ENCODE measurements at places on chromosomes 2 and 18.

DNA sequence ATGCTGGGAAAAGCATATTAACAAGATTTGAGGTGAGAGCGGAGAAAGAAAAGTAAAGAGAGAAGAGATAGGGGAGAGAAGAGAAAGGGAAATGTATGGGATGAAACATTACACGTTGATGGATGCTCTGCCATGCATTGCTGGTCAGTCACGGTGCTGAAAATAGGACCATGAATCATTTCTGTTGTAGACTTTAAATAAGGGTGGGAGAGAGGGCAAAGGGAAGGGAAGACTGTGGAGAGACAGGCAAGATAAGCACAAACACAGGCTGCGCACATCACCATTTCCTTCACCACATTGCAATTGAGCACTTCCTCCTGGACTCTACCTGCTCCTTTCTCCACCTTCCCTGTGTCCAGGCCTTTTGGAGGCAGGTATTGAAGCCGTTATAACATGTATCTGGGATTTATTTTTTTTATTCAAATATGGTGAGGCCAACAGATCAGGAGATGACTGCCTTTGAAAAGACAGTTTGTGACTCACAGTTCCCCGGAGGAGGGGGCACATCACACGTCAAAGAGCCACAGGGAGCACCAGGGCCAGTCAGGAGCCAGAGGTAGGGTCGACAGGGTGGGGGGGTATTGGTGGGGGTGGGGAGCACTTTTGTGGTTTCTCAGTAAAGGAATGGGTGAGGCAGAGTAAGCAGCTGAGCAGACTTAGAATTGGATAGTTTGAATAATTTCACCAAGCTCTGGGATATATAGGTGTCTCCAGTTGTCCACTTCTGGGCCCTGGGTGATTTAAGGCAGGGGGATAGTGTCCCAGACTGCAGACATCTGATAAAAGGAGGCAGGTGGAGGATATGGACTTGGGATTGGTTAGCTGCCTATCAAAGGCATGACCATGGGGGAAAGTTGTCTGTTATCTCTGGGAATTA lies 372.8 kb upstream of the ST6GAL2 start:
- DNase-seq, result no peak

GRCh38 chr2:150136893-150137292 lies 350.6 kb downstream of the RND3 start:
- no peak for DNase-seq

DNA sequence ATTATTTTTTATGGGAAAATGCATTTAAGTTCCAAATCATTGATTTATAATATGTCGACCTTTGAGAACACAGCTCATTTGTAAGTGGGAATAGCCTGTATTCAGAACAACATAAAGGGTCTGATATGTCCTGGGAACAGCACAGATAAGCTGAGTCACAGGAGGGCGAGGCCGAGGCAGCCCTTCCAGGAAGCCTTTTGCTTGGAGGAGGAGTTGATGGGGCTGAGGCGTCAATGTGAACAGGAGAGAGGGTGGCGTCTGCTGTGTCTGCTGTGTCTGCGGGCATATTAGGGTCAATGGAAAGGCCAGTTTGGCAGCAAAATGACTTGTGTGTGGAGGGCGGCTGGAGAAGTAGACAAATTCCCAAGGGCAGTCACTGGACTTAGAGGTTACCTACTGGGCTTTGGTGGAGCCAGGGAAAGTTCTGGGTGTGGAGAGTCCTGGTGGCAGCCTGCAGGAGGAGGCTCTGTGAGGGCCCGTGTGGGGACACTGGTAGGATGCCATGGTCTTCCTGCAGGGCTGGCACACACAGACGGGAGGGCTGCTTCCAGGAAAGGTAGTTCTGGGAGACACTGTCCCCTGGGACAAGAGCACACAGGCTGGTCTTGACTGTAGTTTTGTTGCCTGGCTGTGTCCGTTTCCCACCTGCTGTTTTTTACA lies 128.1 kb downstream of the GLI2 start:
- no peak for DNase-seq

- no peak for DNase-seq
Observed at GRCh38 chr2:151971301-151972051, 127.4 kb downstream of the CACNB4 start.

DNA sequence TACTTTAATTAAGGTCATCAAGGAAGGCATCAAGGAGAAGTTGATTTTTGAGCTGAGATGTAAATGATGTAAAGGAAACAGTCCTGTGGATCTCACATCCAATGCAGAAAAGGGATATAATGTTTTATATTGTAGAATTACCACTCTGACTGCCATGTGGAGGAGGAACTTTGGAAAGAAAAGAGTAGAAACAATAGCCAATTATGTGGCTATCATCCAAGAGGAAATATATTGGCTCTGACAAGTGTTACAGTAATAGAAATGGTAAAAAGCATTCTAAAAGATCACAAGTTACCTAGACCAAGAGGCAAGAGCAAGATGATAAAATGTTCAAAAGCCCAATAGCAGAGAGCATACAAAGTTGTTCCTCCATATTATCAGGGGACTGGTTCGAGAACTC lies 26.8 kb downstream of the BARD1 start:
- DNase-seq, result no peak

GRCh38 chr2:239720361-239721360 lies 304.5 kb downstream of the NDUFA10 start:
- DNase-seq, result no peak

DNA sequence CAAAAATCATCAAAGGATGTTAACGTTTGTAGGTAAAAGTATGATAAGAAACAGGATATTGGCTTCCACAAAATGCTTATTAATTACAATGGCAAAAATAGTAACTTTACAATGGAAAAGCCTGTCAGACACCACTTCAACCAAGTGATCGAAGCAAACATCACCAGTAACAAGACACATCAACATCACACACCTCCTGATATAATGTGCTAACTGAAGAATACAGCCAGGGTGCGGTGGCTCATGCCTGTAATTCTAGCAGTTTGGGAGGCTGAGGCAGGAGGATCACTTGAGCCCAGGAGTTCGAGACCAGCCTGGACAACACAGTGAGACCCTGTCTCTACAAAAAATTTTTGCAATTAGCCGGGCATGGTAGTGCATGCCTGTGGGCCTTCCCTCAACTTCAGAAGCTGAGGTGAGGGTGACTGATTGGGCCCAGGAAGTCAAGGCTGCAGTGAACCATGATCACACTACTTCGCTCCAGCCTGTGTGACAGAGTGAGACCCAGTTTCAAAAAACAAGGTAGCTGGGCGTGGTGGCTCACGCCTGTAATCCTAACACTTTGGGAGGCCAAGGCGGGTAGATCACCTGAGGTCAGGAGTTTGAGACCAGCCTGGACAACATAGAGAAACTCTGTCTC lies 15.0 kb downstream of the MGAT4A start:
- DNase-seq, result no peak

- DNase-seq, result no peak
Observed at GRCh38 chr2:184760931-184761330, 162.6 kb downstream of the ZNF804A start.

- no peak for DNase-seq
Observed at GRCh38 chr2:68646303-68646702, 2.9 kb downstream of the PROKR1 start.

DNA sequence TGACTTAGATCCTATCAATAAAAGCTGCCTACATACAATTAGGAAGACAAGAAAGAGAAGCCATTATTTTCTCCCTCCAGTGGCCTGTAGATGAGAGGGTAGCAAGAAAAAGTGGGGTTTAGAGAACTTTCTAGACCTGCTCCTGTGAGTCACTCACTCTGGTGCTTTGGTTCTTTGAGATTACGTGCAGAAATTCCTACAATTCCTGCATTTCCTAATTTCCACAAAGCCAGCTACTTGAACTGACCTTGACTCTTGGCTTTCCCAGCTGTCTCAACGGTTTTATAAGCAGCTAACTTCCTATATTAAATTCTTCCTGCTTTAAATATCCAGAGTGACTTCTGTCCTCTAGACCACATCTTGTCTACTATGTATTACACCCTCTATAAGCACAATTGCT lies 899.5 kb upstream of the KLHL29 start:
- no peak for DNase-seq

DNA sequence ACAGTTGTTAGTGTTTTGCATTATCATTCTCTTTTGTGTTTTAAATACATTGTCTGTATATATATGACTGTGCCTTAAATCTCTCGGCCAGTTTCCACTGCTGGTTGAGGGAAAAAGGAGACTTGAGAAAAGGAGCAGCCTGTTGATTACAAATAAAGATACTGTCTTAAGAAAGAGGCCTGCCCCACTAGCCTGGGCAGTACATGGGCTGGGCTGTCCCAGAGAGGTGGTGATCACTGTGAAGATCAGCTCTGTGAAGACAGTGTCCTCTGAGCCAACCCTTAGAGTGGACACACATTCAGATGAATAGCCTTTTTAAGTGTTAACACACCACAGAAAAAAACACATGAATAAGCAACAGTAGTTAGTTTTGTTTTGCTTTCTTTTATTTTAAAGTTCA lies 10.0 kb upstream of the OTX1 start:
- DNase-seq, result no peak

DNA sequence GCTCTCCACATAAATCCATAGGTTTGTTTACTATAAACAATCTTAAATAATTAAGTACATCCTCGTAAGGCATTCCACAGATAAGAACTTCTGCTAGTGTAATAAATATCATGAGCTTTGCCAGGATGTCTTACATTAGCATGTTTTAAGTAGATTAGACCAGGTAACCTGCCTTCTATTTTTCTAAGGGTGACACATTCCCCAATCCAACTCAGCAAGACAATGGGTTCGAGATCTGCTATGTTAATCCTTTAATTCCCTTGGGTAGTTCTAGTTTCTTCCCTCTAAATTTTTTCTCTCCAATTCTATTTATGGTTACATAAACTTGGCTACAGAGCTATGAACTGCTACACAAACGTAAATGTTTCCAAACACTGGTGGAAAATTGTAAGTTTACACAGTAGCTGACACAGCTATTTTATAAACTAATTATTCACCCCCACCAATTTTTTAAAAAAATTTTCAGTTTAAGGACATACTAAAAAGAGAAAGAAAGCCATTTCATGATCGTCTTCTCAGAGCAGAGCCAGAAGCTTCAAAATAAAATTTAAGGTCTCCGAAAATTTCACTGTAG lies 386.5 kb upstream of the SLC39A10 start:
- DNase-seq, result no peak

DNA sequence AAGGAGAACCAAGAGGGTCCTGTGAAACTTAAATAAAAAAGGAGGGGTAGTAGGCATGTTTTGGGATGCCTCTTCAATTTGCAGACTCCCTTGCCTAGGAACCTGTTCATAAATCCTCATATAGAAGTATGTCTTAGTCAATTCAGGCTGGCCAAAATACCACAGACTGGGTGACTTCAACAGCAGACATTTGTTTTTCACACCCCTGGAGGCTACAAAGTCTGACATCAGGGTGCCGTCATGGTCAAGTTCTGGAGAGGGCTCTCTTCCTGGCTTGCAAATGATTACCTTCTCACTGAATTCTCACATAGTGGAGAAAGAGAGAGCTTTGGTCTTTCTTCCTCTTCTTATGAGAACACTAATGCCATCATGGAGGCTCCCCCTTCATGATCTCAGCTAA lies 4.1 kb upstream of the TCF4 start:
- no peak for DNase-seq

GRCh38 chr18:48374423-48375149 lies 34.6 kb downstream of the ZBTB7C start:
- no peak for DNase-seq

- no peak for DNase-seq
Observed at GRCh38 chr2:215929602-215930335, 83.6 kb downstream of the MREG start.

DNA sequence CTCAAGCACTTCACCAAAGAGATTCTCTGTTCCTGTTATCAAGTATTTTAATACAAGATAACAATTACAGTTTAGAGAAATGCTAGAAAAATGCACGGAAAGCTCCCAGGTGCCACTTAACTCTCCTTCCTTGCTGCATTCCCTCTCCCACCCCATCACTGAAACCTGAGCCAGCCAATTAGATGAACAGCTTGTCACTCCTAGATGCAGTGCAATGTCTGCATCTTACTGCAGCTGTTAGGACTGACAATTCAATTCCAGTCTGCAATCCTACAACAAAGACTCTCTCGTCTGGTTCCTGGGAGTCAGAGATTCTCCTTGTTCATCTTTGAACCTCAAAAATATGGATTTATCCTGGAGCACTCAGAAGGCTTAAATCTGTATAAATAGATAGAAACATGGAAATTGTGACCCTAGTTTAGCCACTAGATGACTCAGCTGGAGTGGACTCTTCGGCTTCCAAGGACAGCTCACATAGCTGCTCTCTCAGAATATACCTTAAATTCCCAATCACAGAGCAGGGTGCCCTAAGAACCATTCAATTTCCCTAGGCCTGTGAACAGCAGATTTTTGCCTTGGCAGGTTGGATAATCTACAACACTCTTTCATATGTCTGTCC lies 311.1 kb downstream of the NRXN1 start:
- DNase-seq, result no peak

- DNase-seq, result no peak
Observed at GRCh38 chr2:28251337-28251736, 141.3 kb upstream of the FOSL2 start.

GRCh38 chr2:176461098-176461808 lies 192.0 kb downstream of the MTX2 start:
- no peak for DNase-seq

DNA sequence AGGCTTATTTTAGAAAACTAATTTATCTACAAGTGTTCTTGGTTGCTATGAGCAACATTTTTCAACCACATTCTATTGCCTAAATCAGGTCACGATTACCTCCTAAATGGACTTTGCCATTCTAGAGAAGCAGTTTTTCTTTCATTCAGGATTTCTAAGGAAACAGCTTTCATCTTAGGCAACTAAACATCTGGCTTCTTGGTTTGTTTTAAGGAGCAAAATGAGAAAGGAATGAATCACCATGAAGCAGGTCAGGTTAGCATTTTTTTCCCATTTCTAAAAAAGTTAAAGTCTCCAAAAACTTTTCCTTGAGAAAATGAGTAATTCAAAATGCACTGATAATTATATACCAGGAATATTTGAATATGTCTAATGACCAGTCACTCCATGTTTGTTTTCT lies 114.8 kb downstream of the GAREM1 start:
- no peak for DNase-seq

GRCh38 chr2:133518700-133519344 lies 49.4 kb downstream of the NCKAP5 start:
- no peak for DNase-seq

DNA sequence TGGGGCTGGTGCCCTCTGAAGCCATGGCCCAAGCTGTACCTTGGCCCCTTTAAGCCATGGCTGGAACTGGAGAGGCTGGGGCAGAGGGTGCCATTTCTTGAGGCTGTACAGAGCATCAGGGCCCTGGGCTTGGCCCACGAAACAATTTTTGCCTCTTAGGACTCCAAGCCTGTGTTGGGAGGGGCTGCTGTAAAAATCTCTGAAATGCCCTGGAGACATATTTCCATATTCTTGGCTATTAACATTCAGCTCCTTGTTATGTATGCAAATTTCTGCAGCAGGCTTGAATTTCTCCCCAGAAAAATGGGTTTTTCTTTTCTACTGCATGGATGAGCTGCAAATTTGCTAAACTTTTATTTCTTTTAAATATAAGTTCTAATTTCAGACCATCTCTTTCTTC lies 834.0 kb downstream of the DSC3 start:
- no peak for DNase-seq

DNA sequence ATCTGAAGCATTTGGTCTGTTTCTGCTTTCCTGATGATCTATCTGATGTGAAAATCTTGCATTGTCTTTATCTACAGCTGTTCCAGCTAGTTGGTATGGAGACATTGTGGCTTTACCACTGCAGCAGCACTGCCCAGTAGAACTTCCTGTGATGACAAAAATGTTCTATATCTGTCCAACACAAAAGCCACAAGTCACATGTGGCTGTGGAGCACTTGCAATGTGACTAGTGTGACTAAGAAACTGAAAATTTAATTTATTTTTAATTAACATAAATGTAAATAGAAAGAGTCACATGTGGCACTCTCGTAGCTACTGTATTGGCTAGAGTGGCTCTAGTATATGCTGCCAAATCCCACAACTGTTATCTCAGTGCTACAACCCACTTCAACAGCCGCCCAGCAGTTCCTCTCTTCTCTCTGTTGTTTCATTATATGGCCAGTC lies 425.7 kb downstream of the SETBP1 start:
- DNase-seq, result peak; percentile 2

All from stimulated activated CD8-positive, alpha-beta memory T cell treated with anti-CD3 and anti-CD28 coated beads, Interleukin-15, amount 100 ng/mL, for 48 hours (primary cell).